ENCODE measurements at places on chromosomes 6 and 20.

GRCh38 chr6:4647414-4648365 is 128.5 kb upstream of the CDYL start:
- DNase-seq: peak; percentile 30

DNA sequence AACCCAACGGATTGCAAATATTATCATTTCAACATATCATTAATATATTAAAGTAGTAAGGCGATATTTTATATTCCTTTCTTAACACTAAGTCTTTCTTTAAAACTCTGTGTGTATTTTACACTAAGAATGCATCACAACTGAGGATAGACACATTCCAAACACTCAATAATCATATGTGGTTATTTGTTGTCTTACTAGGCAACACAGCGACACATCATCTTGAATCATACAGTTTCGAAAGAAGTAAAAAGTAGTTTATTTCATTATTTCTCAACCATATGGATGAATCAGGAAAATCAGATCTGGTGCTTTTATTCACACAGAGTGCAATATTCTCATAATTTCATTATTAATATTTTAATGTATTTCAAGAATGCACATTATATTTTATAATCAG is 662.4 kb downstream of the EPHA7 start:
- DNase-seq: no peak

GRCh38 chr6:47679322-47679906 is 19.0 kb upstream of the ADGRF4 start:
- DNase-seq: no peak

DNA sequence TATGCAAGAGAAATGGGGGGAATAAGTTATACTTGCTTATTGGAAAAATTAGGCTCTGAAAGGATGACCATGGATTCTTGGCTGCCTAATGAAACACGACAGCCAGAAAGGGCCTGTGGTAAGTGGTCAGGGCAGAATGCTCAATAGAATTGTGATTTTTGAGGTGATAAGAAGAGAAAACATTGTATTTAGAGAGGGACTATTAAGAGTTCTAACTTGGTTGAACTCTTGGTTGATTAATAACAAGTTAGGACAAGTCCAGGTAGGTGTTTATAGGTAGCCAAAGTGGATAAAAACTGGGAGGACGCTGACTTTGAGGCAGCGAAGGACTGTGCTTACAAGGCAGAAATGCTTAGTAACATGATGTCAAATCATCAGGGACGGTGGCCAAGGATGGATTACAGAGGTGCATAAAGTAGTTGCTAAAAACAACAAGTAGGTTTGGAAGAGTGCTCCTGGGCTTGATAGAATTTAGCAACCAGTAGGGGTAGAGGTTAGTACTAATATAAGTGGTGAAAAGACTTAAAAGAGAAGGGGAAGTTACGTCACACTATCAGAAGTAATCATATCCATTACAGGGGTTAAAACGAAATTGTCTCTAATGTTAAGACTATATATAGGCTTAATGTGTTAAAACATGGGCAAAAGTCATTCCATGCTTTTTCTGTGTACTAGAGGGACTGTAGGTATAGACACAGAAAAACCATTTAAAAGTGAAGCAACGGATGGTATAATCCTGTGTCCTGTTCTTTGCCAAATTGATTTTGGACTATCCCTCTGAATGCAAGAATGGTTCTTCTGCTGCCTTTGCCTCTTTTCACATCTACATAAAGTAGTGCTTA is 98.6 kb downstream of the EYA4 start:
- no peak for DNase-seq

GRCh38 chr6:149988550-149989346 is 25.0 kb downstream of the ULBP1 start:
- no peak for DNase-seq

- no peak for DNase-seq
Measured at GRCh38 chr6:116483616-116484015, 22.4 kb downstream of the CALHM6 start.

- DNase-seq: peak; percentile 52
Measured at GRCh38 chr20:44642203-44643153, 9.0 kb downstream of the ADA start.

DNA sequence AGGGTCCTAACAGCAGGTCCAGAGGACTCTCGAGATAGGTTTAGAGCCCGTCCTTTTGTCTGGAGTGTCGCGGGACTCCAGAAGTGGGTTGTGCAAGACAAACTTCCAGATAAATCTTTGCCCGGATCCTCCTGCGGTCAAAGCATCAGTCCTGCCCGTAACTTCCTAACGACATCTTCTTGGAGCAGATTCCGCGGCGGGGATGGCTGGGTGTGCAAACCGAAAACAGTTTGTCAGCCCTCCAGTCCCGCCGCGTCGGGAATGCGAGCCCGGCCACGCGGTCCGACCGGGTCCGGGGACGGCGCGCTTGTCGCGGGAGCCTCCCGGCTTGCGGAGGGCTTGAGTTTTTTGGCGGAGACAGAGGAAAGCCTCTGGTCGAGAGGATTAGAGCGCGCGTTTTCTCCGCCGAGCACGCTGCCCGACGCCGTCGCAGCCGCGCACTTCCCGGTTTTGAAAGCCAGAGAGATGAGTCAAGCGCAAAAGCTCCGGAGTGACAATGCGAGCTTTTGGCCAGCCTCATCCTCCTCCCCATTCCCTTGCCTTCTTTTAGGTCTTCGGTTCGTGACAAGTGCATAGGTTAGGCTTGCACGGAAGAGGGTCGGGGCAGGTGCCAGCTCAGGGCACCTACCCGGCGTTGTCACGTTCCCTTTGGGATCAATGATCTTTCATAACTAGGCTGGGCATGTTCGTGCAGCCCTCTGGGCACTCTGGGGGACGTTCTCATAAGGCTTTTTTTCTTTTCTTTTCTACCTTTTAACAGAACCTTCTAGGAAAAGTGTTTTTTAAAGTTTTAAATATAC is 91.3 kb upstream of the PRDM1 start:
- peak; percentile 58 for DNase-seq

DNA sequence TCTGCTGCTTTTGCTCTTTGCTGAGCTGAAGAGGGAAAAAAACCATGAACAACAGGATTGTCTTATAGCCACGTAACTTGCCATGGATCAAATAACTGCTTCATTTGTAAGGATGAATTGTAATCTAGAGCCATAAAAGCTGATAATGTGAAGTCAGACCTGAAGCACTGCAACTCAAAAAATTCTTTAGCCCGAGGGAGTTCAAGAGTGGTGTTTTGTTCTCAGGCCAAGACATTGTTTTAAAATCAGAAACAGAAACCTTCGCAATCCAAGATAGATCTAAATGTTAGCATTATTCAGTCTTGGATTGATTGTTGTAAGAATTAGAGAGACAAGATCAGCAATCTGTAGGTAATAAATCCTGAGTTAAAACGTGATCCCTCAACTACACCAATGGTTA is at the start of gene TRAPPC3L:
TRAPPC3L (minus strand) TSS at position 34 of the 400 bp plus-strand sequence. CDS start 170 bp downstream, outside the sequence.
- DNase-seq: no peak

DNA sequence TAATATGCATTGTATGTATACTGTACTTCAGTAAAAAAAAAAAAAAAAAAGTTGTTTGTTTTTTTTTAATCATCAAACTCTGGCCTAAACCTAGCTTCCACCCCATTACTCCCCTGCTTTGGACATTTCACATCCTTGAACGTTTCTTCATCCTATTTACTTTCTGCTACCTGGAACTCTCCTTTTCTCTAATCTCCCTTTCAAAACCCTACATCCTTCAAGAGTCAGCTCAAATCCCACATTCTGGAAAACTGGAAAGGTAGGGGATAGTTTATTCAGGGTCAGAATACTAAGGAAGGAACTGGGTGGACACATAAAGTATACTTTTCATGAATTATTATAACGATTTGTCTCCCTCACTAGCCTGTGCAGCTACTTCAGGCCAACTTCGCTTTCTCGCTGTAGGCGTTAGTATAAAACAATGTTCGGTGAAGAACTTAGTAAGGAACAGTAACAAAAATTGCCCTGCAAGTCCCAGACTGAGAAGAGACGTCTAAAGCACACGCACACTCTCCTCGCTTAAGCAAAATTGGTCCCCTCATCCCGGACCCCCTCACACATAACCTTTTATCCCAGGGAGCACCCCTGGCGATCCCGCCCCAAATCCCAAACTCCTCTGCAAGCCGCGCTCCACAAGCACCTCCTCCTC is 775 bp downstream of the PIGU start:
- no peak for DNase-seq

DNA sequence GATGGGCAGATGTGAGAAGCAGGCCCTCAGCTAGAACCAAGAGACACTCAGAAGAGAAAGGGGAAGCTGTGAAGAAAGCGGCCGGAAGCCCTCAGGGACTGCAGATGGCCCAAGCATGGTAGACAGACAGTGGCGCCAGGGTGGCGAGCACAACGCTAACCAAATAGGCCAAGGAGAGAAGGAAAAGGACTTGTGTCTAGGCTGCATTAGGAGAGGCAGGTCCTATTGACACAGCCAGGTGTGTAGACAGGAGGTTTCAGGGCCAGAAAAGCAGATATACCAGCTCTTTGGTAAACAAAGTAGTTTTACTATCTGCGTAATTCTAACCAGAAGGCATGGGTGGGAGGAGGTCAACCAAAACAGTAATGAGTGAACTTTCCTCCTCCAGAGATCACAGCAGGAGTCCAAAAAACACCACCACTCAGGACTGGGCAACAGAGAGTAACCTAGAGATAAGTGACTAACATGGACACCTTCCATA is 15.8 kb upstream of the MAP7 start:
- no peak for DNase-seq

DNA sequence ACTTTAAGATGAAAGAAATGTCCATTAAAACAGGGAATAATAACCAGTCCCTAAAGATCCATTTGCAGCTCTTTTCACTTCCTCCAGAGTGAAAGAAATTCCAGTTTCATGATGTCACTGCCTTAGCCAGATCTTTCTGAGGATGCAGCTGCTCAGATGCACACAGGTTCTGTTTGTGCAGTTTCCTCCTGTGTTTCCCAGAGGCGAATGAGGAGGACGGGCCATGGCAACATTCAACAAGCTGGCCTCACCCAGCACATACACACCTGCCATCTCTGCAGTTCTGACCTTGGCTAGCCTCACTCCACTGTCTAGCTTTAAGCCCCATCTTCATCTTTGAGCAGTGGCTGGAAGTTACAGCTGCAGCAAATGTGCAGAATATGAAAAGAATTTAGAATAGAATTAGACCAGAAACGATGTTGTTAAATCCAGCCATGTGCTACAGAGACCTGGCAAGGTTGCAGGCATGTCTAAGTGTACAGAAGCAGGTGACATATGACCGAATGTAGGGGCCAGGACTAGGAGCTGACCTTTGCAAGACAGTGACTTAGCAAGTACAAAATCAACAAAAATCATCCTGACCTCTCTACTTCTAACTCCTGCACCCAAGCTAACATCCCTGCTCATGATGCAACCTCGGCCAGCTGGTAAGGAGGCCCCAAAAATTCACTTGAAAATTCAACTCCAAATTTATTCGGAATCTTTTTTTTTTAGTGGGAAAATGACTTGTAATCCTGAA is 35.0 kb downstream of the FAM50B start:
- no peak for DNase-seq

- no peak for DNase-seq
Measured at GRCh38 chr6:13175087-13175486, 153.2 kb downstream of the TBC1D7 start.

GRCh38 chr6:106356378-106356777 is 4.1 kb upstream of the CRYBG1 start:
- DNase-seq: no peak

- no peak for DNase-seq
Measured at GRCh38 chr6:90072501-90072900, 178.2 kb downstream of the GJA10 start.

- no peak for DNase-seq
Measured at GRCh38 chr20:33524261-33524660, 34.4 kb downstream of the CBFA2T2 start.

- no peak for DNase-seq
Measured at GRCh38 chr6:163263196-163263595, 151.3 kb upstream of the QKI start.

GRCh38 chr20:41141153-41141815 is 3.9 kb downstream of the PLCG1 start:
- peak; percentile 44 for DNase-seq

- DNase-seq: no peak
Measured at GRCh38 chr6:33983721-33984465, 162.0 kb downstream of the GRM4 start.

- DNase-seq: no peak
Measured at GRCh38 chr6:78909391-78909790, 42.0 kb downstream of the IRAK1BP1 start.

GRCh38 chr6:161890133-161890831 is 616.4 kb upstream of the AGPAT4 start:
- DNase-seq: no peak

DNA sequence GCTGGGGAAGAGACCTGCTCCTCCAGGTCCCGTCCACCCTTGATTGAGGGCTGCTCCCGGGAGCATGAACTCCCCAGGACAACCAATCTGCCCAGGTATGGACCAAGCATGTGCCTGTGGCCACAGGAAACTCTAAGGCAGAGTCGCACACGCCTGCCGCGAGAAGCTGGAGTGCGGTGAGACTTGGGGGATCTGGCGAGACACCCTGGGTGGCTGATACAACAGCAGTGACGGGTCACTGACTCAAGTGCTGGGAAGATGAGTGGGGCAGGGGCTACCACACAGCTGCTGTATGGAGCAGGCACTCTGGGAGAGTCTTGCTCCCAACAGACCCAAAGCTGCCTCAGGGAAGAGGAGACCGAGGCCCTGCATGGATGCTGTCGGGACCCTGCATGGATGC is 40.1 kb downstream of the BFSP1 start:
- DNase-seq: no peak

- no peak for DNase-seq
Measured at GRCh38 chr20:9444921-9445320, 69.5 kb upstream of the LAMP5 start.

GRCh38 chr6:139474145-139475108 is 100.0 kb upstream of the CITED2 start:
- no peak for DNase-seq

DNA sequence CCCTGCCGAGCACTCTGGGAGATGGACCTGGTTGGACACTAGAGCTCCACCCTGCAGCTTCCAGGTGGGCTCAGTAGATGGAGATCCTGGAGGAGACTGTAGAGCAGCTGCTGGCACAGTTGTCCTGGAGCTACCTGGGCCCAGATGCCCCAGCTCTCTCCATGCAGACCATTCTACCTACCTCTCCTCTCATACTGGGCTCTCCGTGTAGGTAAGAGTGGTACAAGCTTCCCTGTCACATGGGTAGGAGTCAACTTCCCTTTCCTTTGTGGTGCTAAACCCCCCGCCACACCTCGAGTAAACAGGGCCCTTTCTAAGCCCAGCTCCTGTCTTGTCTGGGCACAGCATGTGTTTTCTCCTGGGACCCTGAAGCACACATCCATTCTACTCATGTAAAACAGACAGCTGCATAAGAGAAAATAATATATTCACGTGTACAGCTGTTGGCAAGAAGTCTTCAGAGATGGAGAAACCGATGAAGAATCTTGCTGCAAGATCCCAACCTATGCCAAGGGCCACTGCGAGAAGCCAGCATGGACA is 108.1 kb upstream of the DUSP22 start:
- DNase-seq: no peak

DNA sequence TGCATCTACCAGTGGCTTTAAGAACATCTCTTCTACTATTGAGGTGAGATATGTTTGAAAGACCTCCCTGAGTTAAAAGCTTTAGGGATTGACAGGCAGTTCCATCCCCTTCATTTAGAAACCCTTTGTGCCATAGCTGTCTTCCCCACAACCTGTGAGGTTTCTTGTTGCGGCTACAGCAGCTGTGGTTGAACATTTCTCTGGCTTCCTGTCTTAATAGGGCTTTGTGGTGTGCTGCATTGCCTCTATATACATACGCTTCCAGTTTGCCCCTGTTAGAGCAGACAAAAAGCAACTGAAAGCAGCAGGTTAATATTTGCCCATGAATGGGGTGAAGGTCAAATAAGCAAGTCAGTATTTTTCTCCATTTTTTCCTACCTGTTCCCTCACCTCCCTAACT is 210.2 kb downstream of the TMEM200A start:
- peak; percentile 83 for DNase-seq

All from activated CD8-positive, alpha-beta T cell treated with anti-CD3 and anti-CD28 coated beads for 36 hours (primary cell).